ENCODE measurements at places on chromosomes 2 and 18. TPM values are rescaled to one million over a fixed set of nuclear protein-coding genes. Genes with fewer than 3 reads are reported as not detected.
A peak's percentile ranks its signal among the peaks of the same experiment; 100 is the strongest.

The SERPINB7 gene
- 1.9 TPM for polyA plus RNA-seq

The FAM237A gene
- not detected for polyA plus RNA-seq

- H3K27me3 ChIP-seq, result no peaks in the 10 kb centered on the region
- H3K4me1 ChIP-seq, result no peaks in the 10 kb centered on the region
- DNase-seq, result no peak
- H3K4me3 ChIP-seq, result no peak overlapping the region
- no peaks in the 10 kb centered on the region for H3K36me3 ChIP-seq
- H3K27ac ChIP-seq, result no peak overlapping the region
Measured at GRCh38 chr18:51506811-51507210, 309.3 kb upstream of the MEX3C start.

- DNase-seq, result no peak
- H3K36me3 ChIP-seq, result no peaks in the 10 kb centered on the region
- peak overlapping the region; percentile 44 for H3K27ac ChIP-seq
- H3K27me3 ChIP-seq, result no peaks in the 10 kb centered on the region
- no peak overlapping the region for H3K4me3 ChIP-seq
Measured at GRCh38 chr2:3469486-3469885, 49.8 kb downstream of the ADI1 start.

The GAREM2 gene
- polyA plus RNA-seq, result 9.1 TPM

The EMILIN2 gene
- 16.8 TPM for polyA plus RNA-seq

The SLC4A5 gene
- polyA plus RNA-seq, result 0.28 TPM

The ZNF521 gene
- 11.1 TPM for polyA plus RNA-seq

DNA sequence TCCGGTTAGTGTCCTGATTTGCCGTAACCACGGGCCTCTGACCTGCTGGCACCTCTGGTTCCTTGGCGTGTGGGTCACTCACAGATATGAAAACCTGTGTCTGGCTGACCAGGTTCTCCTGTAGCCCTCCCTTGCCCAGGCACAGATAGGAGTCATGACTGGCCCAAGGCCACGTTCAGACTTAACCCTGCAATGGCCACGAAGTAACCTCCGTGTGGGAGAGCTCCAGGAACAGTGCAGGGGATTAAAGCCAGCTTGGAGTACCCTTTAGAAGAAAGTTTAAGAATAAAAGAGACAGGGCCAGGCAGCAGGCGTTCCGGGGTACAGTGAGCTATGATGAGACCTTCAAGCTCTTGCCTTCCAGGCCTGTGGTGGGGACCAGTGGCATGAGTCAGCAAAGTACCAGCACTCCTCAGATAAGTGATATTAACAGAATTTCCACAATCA is 25.5 kb downstream of the CENPO start:
- DNase-seq, result no peak
- H3K4me3 ChIP-seq, result no peak overlapping the region
- H3K4me1 ChIP-seq, result no peaks in the 10 kb centered on the region

DNA sequence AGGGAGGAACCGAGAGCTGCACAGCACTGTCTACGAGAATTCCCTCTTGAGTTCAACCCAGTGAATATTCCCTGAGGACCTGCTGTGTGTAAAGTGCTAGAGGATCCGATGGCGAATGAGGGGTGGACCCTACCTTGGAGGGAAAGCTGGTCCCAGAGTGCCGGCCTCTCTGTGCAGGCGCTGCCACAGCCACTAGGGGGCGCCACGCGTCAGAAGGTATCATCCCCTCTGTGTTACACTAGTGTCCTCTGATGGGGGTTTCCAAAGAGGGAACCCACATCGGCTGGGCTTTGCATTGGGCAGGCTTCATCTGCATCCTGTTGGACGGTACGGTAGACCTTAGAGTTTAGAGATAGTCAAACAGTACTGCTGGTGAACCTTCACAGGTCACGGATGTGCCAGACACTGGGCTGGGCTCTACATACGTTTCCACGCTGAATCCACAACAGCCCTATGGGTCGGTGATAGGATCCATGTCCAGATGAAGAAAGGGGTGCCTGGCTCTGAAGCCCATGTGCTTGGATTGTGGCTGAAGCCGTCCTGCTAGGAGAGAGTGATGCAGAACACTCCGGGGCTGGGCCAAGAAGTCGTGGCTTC is 39.0 kb downstream of the COA5 start:
- H3K4me3 ChIP-seq, result no peak overlapping the region
- no peaks in the 10 kb centered on the region for H3K27me3 ChIP-seq
- H3K27ac ChIP-seq, result no peak overlapping the region
- DNase-seq, result peak; percentile 50

- H3K27me3 ChIP-seq, result peaks cover 57% of the 10 kb centered on the region
- H3K4me3 ChIP-seq, result peak overlapping the region; percentile 79
- DNase-seq, result peak; percentile 43
- peaks cover 9% of the 10 kb centered on the region for H3K4me1 ChIP-seq
Measured at GRCh38 chr2:23386339-23387220, 1.6 kb downstream of the KLHL29 start.

DNA sequence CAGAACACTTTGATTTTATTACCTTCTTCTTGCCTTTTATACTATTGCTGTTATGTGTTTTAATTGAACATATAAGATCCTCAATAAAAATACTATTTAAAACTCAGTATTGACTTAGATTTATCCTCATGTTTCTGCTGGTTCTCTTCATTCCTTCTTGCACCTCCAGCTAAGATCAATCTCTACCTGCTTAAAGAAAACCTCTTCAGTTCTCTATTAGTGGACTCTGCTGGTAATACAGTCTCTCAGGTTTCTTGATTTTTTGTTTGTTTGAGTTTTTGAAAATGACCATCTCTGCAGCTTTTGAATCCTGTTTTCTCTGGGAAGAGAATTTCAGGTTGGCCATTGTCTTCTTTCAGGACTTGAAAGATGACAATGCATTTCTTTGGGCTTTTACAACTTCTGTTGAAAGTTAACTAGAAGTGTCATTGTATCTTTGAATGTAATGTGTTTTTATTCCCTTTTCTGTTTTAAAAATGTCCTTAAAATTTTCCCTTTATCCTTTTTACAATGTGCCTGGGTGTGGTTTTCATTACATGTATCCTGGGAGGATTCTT is 29.8 kb upstream of the TMEM131 start:
- no peak for DNase-seq
- H3K36me3 ChIP-seq, result no peaks in the 10 kb centered on the region
- no peak overlapping the region for H3K4me3 ChIP-seq

DNA sequence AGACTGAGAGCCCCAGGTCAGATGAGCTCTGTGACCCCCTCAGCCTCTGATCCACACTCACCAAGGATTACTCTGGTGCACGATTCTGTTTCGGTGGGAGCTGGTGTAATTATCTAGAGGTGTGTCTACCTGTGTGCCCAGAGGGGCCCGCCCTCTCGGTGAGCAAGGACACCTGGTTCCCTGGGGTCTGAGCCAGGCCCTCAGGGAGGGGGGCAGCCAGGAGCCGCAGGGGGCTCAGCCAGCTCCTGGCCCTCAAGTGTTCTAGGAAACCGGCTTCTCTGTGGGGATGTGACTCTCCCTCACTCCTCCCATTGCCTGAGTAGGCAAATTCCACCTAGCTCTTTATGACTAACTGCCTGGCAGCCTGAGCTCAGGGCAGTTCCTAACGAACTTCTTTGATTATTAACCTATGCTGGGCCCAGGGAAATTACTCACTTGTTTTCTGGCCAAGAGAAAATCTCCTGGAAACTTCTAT is 17.4 kb downstream of the AGAP1 start:
- peak overlapping the region; percentile 89 for H3K27ac ChIP-seq
- H3K27me3 ChIP-seq, result no peaks in the 10 kb centered on the region
- H3K36me3 ChIP-seq, result no peaks in the 10 kb centered on the region
- peak; percentile 85 for DNase-seq

DNA sequence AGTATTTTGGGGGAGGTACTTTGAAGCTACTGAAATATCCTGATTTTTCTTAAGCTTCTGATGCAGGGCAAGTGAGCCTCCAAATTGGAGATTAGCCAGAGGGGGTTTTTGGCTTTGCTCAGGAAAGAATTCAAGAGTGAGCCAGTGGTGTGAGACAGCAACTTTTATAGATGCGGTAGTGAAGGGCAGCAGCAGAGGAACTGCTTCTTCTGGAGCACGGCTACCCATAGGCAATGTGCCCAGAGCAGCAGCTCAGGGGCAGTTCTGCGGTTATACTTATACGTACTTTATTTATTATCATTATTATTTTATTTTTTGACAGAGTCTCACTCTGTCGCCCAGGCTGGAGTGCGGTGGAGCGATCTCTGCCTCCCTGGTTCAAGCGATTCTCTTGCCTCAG is 19.8 kb upstream of the NT5DC4 start:
- no peak overlapping the region for H3K4me3 ChIP-seq
- DNase-seq, result no peak
- no peaks in the 10 kb centered on the region for H3K36me3 ChIP-seq
- no peaks in the 10 kb centered on the region for H3K27me3 ChIP-seq

Measured in hepatocyte (in vitro differentiated cells).